ENCODE measurements at places on chromosomes 13 and 19.

- no peak for DNase-seq
Measured at GRCh38 chr19:4313847-4314490, 9.6 kb downstream of the FSD1 start.

DNA sequence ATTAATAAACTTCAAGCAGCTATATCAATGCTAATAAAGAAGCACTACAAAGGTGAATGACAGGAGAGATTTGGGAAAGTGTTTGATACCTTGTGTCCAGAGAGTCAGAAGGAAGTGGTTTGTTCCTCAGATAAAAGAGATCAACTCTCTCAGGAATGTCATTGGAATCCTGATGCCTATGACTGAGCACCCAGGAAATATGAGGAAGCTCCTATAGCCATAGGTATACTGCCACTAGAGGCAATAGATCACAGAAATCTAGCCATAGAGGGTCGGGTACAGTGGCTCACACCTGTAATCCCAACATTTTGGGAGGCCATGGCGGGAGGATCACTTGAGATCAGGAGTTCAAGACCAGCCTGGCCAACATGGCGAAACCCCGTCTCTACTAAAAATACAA lies 612.6 kb downstream of the DACH1 start:
- DNase-seq, result no peak

DNA sequence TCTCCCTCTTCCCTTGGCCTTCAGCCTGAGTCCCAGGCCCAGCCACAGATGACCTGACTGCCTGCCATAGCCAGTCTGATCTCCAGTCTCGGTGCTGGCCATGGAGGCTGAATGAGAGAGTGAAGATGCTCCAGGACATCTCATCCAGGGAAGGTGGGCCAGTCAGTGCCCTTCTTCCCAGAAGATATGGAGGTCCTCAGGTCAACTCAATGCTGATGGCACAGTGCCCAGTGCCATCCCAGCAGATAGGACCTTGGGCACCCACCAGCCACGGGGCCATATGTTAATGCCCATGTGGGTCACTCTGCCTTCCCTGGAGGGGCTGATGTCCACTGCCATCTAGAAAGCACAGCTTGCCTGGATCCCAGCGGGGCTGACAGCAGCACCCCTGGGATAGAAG lies 7.2 kb downstream of the VSTM2B start:
- no peak for DNase-seq

DNA sequence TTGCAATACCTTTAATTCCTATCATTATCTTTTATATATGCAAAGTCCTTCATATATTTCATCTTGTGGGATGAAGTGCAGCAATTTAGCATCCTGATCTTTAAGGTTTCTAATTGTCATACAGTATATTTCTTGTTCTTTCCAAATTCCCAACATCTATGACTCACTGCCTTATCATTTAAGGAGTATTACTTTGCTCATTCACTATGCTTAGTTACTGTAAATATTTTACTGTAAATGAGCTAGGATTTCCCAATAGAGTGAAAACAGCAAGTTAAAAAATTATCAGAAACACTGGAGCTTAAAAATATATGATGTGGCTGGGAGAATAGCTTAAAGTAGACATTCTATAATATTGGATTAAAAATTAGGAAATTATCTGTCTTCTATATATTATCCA lies 69.9 kb downstream of the SLITRK6 start:
- DNase-seq, result no peak

DNA sequence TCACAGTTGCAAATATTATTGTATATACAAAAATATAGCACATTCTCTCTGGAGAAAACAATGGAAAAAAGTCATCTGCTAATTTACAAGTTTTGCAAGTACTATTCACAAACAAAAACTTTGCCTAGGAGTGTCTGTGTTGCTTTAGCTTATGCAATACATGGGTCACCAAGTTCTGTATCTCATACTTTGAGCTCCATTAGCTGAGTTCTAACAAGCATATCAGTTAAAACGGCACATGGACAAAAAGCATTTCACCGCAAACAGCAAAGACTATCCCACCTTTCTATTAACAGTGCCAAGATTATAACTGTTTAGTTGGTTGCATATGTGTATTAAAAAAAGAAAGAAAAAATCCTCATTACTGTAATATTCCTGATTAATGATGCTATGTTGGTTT lies 4.6 kb downstream of the SPRY2 start:
- no peak for DNase-seq
